HAP-1 (cell line): ENCODE measurements at places on chromosomes 12 and 14.

DNA sequence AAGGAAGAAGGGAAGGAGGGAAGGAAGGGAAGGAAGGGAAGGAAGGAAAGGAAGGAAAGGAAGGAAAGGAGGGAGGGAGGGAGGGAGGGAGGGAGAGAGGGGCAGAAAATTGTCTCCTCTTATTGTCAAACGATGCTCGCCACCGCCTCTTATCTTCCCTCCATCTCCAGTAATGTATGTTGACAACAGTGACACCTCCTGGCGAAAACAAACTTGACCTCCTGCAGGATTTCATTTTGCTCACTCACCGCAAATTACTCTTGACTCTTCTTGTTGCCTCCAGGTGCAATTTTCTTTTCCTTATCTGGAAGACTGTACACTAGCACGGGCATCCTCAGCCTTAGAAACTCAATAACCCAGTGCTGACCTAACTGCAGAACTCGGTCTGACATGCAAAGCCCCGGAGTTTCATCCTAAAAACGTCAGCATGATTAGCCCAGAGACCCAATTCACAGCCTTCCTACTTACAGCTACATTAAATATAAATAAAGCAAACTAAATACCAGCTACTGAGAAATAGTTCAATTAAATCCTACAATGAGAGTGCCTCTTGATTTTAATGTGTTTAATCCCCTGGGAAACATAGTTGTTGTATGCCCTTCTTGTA is 512.4 kb upstream of the TMPO start:
- DNase-seq: peak; percentile 71

- peak; percentile 40 for DNase-seq
Measured at GRCh38 chr14:81716953-81717352, 183.3 kb upstream of the SEL1L start.

GRCh38 chr14:34340025-34340625 is 121.9 kb downstream of the SPTSSA start:
- no peak for DNase-seq

- DNase-seq: no peak
Measured at GRCh38 chr14:79516009-79516408, 695.3 kb downstream of the DIO2 start.

DNA sequence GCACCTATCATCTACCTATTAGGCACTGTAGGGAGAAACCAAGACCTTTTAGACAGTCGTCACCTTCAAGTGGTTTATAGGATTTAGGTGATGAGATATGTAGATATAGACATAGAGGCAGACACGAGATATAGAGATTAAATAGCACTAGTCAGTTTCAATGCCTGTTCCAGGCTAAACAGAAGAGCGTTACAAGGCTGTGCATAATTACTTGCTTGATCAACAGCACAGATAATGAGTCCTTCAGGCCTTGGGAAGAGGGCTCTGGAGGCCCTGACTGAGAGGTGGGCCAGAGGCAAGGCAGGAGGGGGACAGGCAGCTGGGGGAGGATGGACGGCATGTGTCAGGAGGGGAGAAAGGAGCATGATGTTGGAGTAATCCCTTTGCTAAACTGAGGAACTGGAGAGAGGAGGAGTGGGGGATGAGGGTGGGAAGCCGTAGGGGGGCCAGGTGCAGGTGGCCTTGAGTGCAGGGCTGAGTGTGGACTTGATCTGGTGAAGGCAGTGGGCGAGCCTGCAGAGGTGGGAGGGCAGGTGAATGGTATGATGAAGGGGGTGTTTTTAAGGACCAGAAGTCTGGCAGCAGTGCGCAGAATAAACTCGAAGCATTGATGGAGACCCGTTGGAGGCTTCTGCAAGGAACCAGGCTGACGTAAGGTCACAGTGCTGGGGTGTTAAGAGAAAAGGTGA is 43.9 kb upstream of the ATP23 start:
- DNase-seq: no peak

- DNase-seq: no peak
Measured at GRCh38 chr14:92465353-92466055, 48.1 kb upstream of the RIN3 start.

- DNase-seq: no peak
Measured at GRCh38 chr14:47438650-47439140, 236.7 kb downstream of the MDGA2 start.

GRCh38 chr12:57604992-57605810 is 577 bp downstream of the DTX3 start:
- DNase-seq: no peak

GRCh38 chr12:124809391-124809790 is 54.3 kb downstream of the SCARB1 start:
- DNase-seq: no peak

DNA sequence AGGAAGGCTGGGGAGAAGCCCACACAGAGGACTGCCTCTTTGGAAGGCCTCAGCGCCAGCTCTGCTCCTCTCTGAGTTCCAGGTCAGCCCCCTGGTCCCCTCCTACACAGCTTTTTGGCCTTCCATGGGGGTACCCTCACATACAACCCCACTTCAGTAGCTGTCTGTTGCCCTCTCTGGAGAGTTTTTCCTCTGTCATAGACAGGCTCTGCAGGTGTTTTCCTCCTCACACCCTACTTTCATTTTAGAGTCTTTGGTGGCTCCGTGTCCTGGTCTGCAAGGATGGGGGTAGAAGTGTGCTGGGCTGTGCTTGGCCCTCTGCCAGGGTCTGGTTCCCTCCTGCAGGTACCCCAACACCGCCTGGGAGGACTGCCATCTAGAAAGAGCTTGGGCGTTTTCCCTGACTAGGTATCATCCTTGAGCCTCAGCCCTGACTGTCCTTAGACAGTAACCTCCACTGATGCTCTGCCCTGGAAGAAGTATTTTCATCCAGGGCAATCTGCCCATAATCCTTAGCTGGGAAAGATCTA is 15.1 kb downstream of the ZDHHC22 start:
- DNase-seq: no peak

- DNase-seq: no peak
Measured at GRCh38 chr14:53380052-53380866, 227.1 kb upstream of the DDHD1 start.

- DNase-seq: no peak
Measured at GRCh38 chr12:122309564-122310121, 43.3 kb upstream of the VPS33A start.

DNA sequence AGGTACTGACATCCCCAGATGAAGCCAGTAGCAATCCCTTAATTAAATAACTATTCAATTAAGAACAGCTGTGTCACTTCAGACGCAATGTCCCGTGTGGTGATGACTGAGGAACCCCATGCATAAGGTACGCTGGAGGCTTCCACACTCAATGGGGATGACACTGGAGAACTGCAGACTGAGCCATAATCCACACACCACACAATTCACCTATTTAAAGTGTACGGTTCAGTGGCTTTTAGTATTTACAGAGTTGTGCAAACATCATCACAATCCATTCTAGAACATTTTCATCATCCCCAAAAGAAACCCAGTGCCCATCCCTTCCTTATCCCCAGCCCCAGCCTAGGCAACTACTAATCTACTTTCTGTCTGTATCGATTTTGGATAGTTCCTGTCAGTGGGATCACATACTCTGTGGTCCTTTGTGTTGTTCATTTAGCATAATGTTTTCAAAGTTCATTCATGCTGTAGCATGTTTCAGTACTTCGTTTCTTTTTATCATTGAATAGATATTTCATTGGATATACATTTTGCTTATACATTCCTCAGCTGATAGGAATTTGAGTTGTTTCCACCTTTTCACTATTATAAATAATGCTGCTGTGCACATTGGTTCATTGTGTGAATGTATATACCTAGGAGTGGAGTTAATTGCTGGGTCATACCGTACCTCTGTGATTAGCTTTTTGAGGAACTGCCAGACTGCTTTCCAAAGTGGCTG is 61.1 kb downstream of the NINJ2 start:
- DNase-seq: no peak

DNA sequence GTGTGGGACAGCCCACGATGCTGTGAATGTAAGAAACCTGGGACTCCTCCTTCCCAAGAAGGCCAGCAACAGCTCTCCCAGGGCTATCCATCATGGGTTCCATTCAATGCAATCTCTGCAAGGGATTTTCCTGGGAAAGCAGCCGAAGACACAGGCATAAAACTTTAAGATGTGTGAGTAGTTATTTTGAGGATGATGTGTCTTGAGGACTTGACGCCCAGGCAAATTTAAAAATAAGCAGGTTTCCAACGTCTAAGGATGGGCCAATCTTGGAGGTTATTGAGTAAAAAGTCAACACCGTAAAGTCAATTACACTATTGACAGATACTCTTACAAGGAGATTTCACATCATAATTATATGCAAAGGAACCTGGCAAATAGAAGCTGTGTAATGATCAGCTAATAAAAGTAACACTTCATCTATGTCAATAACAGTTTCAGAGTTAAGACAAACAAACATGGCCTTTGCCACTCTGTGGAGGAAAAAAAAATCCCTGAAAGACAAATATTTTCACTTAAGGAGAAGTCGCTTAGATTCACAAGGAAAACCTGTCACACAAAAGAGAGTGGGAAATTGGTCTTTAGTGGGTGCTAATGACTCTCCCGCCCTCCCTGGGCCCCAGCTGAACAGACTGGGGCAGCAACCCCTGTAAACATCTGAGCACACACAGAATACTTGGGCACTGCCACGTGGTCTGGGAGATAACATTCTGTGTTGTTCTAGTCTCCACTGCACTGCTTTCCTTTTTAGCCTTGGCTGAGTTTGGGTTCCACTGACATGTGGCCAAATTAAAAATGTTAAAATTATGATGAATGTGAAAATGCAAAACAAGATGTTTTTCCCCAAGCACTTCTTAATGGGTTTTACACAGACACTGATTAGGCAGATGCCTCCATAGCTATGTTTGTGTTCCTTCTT is 240.9 kb downstream of the FOXN3 start:
- no peak for DNase-seq

DNA sequence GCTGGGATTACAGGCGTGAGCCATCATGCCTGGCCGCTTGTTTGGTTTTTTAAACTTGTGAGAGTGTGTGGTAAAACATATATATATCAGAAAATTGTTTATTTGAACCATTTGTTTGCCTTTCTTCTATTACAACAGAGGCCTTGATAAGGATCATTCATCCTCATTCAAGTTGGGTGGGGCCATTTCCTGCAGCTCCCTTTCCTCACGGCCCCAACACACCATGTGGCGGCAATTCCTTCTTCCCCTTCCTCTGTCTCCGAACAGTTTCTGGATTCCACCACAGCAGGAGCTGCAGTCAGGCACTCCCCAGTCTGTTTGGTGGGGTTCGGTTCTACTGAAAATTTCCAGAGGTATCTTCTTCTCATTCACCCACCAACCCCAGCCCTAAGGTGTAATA is 42.0 kb upstream of the RASSF3 start:
- no peak for DNase-seq

DNA sequence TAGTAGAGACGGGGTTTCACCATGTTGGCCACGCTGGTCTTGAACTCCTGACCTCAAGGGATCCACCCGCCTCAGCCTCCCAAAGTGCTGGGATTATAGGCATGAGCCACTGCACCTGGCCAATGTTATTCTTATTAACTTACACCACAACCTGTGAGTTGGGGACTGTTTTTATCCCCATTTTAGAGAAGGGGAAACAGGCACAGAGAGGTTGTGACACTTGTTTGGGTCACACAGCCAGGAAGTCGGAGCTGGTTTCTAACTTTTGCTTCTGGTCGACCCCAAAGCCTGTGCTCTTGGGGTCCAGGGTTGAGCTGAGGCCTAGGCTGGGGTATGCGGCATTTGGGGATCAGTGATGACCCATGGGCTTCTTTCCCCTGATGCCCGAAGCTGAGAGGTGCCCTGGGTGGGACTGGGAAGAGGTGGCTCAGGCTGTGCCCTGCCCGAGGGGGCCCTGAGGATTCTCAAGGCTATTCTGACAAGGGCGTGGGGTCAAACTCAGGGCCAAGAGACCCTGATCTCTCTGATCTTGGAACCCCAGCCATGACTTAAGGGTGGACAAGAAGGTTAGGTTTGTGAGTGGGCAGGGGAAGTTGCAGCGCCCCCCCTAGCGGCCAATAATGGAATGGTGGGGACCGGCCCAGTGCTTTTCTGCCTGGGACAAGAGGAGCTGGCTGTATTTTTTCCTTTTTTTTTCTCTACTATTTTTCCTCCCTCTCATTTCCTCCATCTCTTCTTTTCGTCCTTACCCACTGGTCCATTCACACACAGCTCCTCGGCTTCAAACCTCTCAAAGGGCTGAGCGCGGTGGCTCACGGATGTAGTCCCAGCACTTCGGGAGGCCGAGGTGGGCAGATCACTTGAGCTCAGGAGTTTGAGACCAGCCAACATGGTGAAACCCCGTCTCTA is 3.0 kb downstream of the SDSL start:
- peak; percentile 76 for DNase-seq

DNA sequence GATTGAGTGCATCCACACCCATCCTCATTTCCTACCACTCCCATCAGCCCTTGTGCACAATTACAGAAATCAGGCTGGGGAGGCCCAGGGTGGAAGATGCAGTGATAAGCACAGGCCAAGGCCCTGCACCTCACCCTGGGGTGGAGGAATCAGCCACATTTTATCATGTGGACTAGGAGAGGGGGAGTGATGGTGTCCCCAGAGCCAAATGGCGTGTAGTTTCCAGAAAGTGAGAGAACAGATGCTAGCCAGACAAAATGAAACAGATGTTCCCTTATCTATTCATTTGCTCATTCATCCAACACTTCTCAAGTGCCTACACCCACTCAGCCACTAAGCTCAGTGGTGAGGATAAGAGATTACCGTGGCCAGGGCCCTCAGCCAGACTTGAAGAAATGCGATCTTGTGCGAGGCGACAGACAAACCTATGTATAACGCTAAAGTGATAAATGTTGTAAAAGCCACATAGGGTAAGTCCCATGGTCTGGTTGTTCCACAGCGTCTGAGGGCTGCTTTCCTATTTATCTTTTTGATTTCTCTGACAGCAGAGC is 93.6 kb downstream of the STAB2 start:
- DNase-seq: no peak

DNA sequence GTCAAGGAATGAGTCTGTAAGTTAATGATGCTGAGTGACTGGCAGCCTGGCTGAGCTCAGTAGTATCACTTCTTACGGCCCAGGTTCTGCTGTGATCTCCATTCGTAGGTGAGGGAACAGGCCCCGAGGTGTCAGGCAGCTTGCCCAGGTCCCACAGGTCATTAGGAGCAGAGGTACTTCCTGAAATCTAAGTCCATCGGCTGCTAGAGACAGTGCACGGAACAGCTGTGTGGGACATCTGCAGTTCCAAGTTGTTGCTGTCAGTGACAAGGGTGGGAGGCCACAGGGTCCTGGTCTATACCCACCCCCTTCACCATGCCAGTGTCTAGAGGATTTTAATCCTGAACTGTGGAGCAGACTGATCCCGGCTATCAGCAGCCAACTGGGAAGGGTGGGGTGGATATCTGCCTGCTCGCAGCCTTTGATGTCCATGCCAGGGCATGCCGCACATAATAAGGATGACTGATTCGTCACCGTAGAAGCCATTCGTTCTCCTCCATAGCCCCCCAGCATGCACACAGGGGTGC is 82.3 kb upstream of the RIN3 start:
- no peak for DNase-seq

DNA sequence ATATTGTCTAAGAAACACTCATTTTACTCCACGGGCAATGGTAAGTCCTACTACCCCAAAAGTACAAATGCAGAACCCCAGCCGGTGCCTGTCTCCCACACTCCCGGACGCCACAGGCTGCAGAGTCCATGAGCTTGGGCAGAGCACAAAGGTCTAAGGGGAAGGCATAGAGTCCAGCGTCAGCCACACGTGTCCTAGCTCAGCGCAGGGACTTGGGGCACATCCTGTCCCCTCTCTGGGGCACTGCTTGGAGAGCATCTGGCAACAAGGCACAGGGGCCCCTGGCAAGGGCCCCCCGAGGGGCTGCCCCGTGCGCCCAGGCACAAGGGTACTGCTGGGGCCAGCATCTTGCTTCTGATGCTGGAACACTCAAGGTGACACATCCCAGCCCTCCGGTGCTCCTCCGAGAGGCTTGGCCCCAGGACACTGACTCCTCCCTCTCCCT is 58.4 kb downstream of the BCL11B start:
- no peak for DNase-seq
